Fibroblast of skin of back (primary cell): ENCODE measurements at places on chromosomes 7 and 10.

DNA sequence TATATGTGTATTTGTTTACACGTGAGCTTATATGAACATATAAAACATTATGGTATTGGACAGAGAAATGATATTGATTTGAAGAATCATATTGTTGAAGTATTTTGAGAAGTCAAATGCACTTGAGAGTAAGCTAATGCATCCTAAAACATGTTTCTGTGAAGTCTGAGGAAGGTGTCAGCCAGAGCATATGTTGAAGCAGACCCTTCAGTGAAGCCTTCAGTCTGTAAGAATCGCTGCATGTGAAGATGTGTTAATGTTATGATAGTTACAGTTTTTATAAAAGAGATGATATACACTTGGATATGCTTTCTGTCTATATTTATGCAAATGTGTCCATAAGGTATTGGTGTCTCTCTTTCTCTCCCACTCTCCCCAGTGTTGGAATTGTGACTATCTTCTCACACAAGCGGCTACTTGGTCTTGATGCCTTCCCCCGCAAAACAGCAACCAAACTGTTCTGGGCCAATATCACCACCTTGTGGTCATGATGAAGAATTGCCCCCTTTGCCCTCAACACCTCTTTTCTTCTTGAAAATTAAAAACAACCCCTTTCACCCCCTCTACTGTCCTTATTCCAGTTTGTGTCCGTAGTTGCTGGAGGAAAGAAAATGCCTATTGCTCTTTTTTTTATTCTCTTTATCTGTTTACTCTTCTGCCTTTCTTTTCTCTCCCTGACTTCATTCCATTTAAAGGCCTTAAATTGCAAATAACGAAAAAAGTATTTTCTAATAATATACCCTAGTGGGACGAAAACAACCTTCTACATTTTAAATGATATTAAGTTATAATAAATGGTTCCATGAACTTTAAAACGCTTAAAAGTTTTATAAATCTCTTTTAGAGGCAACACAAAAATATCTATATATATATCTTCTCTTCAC lies 64.9 kb downstream of the IKZF1 start:
- no peak for DNase-seq

- no peak for DNase-seq
Observed at GRCh38 chr10:97325754-97326153, 6.7 kb downstream of the FRAT1 start.

DNA sequence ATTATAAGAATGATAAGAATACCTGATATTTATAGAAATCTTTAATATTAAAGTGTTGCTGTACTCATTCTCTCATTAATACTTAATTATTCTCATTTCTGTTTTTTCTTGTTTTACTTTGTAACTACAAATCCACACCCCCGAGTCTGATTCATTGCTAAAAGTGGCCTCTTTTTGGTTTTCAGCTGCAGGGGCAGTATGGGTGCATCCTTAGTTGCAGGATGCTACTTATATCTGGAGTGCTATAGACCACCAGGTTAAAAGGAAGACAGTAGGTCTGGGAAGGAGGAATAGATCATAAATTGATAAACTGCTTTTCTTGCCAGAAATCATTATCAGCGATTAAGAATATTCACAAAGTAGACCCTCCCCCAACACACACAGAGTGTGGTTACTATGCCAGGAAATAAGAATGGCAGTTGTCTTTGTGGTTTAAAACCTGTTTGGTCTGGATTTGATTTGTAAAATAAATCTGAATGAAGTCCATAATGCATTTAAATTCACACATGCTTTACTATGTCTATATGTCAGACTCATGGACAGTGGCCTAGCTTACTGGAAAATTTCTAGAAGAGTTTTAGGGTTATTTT lies 96.5 kb downstream of the NRF1 start:
- DNase-seq: no peak

DNA sequence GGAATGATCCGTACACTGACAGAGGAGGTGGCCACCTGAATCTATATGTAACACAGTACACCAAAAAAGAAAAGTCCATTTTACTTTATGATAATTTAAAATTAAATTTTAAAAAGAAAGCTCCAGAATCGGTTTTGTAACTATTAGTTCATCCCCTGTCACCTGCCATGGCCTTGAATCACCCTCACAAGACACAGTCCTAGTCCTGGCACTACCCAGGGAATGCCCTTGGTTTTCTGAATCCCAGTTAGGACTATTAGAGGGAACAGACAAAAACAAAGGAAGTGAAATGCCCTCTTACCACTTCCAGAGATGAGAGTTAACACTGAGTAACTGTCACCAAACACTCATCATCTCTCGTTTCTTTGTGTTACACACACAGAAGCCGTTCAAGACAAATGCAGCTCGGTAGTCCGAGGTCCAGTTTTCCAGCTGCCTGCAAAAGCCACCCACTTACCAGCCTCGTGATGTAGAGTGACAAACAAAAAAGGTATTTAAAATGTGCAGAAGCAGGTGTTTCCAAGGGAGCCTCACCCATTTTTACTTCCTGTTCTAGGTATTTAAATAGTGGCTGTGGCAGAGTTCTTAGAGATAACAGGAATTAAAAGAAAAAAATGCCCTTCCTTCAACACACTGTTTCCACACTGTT lies 6.1 kb downstream of the PTPRN2 start:
- DNase-seq: no peak

DNA sequence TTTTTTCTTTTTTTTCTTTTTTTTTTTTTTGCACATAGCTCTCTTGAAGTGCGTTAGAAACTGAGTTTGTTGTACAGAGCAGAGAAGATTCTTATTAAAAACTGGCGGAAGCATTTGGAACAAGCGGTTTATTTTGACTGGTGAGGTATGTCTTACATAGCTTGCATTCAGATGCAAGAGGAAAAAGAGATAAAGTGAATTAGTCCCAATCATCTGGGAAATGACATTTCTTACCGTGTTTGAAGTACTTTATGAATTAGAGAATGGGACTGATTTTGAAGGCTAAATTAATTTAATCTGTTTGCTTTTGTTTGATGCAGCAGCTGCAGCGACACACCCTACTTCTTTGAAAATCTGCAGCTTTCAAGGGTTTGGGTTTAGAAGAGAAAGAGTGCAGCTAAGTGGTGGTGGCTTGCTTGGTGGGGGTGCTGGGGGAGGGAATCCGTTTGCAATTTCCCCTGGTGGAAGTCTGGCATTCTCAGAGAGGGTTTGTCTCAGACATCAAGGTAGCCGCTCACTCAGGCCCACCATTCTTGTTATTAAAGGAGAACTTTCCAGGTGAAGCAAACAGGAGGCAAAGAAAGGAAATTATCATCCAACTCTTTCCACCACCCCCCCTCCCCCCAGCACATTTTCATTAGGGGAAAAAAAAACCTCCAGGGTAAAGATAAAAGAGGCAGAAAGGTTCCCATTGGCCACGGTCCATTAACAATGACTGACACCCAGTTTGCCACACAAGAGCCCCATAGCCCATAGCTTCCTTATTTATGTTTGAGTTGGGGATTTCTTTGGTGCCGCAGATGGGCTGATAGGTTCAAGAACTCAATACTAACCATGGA lies 231.7 kb downstream of the SKIDA1 start:
- no peak for DNase-seq

GRCh38 chr7:41162612-41163011 lies 540.3 kb downstream of the INHBA start:
- no peak for DNase-seq

DNA sequence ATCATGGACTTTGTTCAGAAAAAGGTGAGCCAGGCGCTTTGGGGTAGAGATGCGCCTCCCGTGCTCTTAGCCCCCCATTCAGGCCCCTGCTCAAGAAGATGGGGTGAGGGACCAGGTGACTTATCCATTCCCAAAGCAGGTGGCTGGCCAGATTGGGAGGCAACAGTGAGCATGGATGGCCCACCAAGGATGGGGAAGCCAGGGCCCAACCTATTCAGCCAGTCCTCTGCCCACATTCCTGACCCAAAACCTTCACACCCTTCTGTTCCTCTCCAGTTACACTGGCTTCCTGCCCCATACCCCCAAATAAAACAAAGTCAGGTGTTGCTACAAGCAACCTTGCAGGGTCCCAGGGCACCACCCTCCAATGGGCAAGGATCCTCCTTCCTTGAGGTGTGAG lies 44.4 kb downstream of the TSPAN15 start:
- no peak for DNase-seq

DNA sequence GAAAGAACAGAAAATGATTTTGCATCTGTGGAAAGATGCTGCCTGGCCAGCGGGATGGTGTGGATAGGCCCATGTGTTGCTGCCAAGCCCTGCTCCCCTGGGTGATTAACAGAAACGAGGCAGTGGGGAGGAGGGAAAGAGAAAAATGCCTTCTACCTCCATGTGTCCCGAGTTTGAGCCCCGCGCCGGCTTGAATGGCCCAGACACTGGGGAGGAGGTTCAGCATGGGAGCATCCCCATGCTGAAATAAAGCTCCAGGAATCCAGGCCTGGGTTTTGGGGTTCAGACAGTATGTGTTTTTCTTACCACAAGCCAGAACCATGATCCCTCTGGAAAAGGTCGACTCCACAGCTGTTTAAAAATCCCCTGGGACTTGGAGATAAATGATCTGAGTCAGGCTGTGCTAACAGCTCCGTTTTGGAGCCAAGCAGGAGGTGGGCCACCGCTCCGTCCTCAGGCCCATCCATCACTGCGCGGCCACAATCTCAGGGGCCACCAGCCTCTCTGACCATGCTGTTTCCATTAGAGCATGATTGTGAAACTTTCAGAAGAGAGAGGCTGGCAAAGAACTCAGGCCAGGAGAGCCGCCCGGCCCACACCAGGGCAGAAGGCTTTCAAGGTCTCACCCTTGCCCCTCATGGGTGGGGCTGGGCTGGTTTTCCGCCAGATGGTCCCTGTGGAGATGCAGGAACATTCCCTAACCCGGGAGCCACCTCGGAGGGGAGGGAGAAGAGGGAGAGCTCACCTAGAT lies 299.7 kb downstream of the ZEB1 start:
- peak; percentile 61 for DNase-seq

DNA sequence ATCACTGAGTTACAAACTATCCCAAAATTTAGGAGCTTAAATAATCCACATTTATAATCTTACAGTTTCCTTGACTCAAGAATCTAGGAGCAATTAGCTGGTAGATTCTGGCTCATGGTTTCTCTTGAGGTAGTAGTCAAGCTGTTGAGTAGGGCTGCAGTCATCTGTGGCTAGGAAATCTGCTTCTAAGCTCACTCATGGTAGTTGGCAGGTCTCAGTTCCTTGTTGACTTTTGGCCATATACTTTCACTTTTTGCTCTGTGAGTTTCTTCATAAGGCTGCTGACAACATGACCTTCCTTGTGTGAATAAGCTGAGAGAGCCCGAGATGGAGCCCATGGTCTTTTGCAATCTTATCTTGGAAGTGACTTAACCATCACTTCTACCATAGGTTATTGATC lies 10.8 kb upstream of the ETV1 start:
- DNase-seq: no peak

DNA sequence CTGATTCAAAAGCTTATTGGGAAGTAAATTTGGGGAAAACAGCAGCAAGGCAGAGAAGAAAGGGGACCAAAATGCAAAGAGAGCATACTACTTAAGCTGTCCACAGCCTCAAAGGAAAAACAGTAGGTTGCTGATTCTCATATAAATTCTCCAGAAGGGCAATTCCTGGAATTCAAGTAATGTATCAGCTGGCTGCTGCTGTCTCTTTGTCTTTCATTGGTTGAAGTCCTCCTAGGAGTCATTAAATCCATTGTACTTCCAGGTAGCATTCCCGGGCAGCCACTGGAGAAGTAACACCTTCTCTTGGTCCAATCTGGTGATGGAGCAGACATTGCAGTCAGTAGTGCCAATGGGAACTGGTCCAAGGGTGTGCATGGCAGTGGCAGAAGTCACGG lies 22.7 kb downstream of the BET1 start:
- no peak for DNase-seq

DNA sequence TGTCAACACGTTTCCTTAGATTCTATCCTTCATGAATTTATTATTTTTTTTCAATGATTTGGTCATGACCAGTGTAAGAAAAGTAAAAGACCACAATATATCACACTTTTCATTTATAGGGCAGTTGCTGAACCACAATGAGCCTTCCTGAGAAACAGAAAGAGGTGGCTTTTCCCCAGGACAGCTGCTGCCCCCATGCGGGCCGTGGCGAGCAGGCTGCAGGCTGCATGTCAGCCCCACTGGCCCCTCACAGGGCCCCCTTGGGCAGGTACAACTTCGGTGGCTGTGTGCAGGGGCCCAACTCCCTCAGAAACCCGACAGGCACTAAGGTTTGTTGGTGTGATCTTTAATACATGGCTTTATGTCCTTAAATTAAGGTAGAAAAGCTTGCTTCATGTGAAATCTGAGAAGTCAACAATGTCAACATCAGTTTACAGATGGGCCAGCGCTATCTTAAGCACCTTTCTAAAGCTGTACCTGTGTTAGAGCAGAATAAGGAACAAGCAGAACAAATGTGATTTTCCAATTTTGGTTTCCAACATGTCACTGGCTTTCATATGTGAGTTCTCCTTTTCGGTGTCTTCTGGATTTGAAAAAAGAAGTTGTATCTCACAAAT lies 10.6 kb downstream of the BEND7 start:
- no peak for DNase-seq

GRCh38 chr7:22663721-22664120 lies 63.3 kb upstream of the IL6 start:
- peak; percentile 66 for DNase-seq

- no peak for DNase-seq
Observed at GRCh38 chr10:50538555-50539398, 85.0 kb downstream of the SGMS1 start.

- DNase-seq: peak; percentile 64
Observed at GRCh38 chr10:112986544-112987190, 36.6 kb downstream of the TCF7L2 start.

- DNase-seq: no peak
Observed at GRCh38 chr7:153389261-153389660, 629.7 kb downstream of the ACTR3B start.

DNA sequence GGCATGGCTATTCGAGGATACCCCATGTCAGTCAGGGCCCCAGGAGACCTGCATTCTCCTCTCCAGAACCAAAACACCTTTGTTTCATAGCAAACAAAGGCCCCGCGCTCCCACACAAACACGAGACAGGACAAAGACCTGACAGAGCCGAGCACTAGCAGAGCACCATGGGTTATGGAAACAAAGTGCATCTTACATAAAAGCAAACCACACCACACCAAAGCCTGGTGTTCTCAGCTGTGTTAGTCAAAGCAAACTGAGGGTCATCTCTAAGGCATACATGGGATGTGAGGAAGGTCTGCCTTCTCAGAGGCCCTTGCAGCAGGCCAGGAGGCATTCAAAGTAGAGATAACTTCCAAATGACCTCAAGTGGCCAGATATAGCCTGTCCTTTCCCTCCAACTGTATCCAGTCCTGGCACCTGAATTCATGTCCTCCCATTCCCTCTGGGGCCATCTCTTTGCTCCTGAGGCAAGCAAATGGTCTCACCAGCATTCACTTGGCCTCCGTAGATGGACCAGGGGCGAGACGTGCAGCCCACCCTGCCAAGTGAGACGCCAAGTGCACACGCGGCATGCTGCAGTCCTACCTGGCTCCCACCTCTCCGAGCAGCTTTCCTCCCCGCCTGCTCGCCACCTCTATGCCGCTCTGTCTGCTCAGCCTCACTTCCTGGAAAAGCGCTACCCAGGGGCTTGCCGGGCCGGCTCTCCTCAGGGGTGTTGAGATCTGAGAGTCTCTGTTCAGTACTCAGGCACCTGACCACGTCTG lies 45.3 kb upstream of the PDLIM1 start:
- no peak for DNase-seq
